A549 treated with ZK216348 at 1 μM for 4 hours (cell line): ENCODE measurements at places on chromosomes 5 and 9. TPM values are rescaled to one million over a fixed set of nuclear protein-coding genes. Genes with fewer than 3 reads are reported as not detected.

ACTBL2 gene
- total RNA-seq = 0.09 to 0.12 TPM in 2 of 5 replicates, not detected in the others

RAPGEF1 gene
- 34.9 to 57.5 TPM (median 48.1 TPM) in 5 replicates for total RNA-seq

FCN2 gene
- total RNA-seq = not detected in 5 replicates

SLC22A4 gene
- 2.9 to 5.7 TPM (median 4.5 TPM) in 5 replicates for total RNA-seq

CAMK4 gene
- not detected in 5 replicates for total RNA-seq

F2RL2 gene
- 2.9 to 5.2 TPM (median 4.0 TPM) in 5 replicates for total RNA-seq

ARHGEF39 gene
- total RNA-seq = 14.7 to 19.5 TPM (median 18.0 TPM) in 5 replicates

IFNA13 gene
- total RNA-seq = not detected in 5 replicates

SHISAL2B gene
- total RNA-seq = 0.20 TPM in 1 of 5 replicates, not detected in the others

ADAMTS16 gene
- 1.3 to 2.3 TPM (median 1.4 TPM) in 5 replicates for total RNA-seq

FOXD4L3 gene
- 0.25 TPM in 1 of 5 replicates, not detected in the others for total RNA-seq

DNAH5 gene
- 0.82 to 2.3 TPM (median 1.5 TPM) in 5 replicates for total RNA-seq

LOX gene
- total RNA-seq = 0.76 to 1.7 TPM (median 1.4 TPM) in 5 replicates

ZNF883 gene
- 0.81 to 0.97 TPM (median 0.92 TPM) in 5 replicates for total RNA-seq

GDF9 gene
- 0.17 to 0.28 TPM (median 0.23 TPM) in 3 of 5 replicates, not detected in the others for total RNA-seq

CCL27 gene
- total RNA-seq = 0.25 to 0.94 TPM (median 0.34 TPM) in 3 of 5 replicates, not detected in the others

INSL6 gene
- total RNA-seq = not detected in 5 replicates

PDLIM4 gene
- 0.47 to 1.2 TPM (median 0.63 TPM) in 5 replicates for total RNA-seq

SERF1A gene
- 0.55 to 2.0 TPM (median 0.81 TPM) in 5 replicates for total RNA-seq

SLC6A7 gene
- total RNA-seq = 0.04 TPM in 2 of 5 replicates, not detected in the others

SLC25A2 gene
- not detected in 5 replicates for total RNA-seq

OGN gene
- total RNA-seq = not detected in 5 replicates

CERCAM gene
- total RNA-seq = 30.7 to 46.8 TPM (median 37.4 TPM) in 5 replicates

FAXDC2 gene
- total RNA-seq = 0.05 to 0.27 TPM (median 0.09 TPM) in 4 of 5 replicates, not detected in the other

NME5 gene
- total RNA-seq = not detected in 5 replicates

KCNT1 gene
- total RNA-seq = not detected in 5 replicates

STK10 gene
- total RNA-seq = 17.4 to 23.6 TPM (median 21.5 TPM) in 5 replicates

LCNL1 gene
- total RNA-seq = 0.08 to 0.18 TPM (median 0.12 TPM) in 3 of 5 replicates, not detected in the others

ARL14EPL gene
- total RNA-seq = 0.18 to 0.33 TPM (median 0.18 TPM) in 3 of 5 replicates, not detected in the others

NMUR2 gene
- total RNA-seq = 0.11 to 0.13 TPM (median 0.11 TPM) in 4 of 5 replicates, not detected in the other

GPR150 gene
- total RNA-seq = 0.11 to 0.15 TPM (median 0.12 TPM) in 3 of 5 replicates, not detected in the others

CTSV gene
- 11.7 to 13.9 TPM (median 12.8 TPM) in 5 replicates for total RNA-seq

STING1 gene
- total RNA-seq = 0.53 to 1.3 TPM (median 0.89 TPM) in 5 replicates

PCDHB3 gene
- total RNA-seq = 0.09 TPM in 1 of 5 replicates, not detected in the others

TIFAB gene
- not detected in 5 replicates for total RNA-seq

CDKN2B-AS1 gene
- not detected in 5 replicates for total RNA-seq

MYOZ3 gene
- 0.07 to 0.09 TPM in 2 of 5 replicates, not detected in the others for total RNA-seq

AQP7 gene
- total RNA-seq = 0.36 to 0.95 TPM (median 0.47 TPM) in 5 replicates

ZNF189 gene
- total RNA-seq = 7.0 to 9.9 TPM (median 7.1 TPM) in 5 replicates

LURAP1L gene
- 17.8 to 27.0 TPM (median 22.9 TPM) in 5 replicates for total RNA-seq

FLT4 gene
- total RNA-seq = 2.0 to 4.8 TPM (median 3.7 TPM) in 5 replicates

GABRA6 gene
- total RNA-seq = not detected in 5 replicates

NIM1K gene
- 0.16 to 0.39 TPM (median 0.23 TPM) in 4 of 5 replicates, not detected in the other for total RNA-seq

NSA2 gene
- 120 to 193 TPM (median 124 TPM) in 5 replicates for total RNA-seq

SPATA9 gene
- total RNA-seq = not detected in 5 replicates

FRMD3 gene
- 3.1 to 5.5 TPM (median 4.2 TPM) in 5 replicates for total RNA-seq

RASGRF2 gene
- total RNA-seq = 1.6 to 2.3 TPM (median 2.0 TPM) in 5 replicates
